Endothelial cell of umbilical vein (primary cell): ENCODE measurements at places on chromosomes 4 and X. TPM values are rescaled to one million over a fixed set of nuclear protein-coding genes. Genes with fewer than 3 reads are reported as not detected.

The THOC2 gene
- 67.8 and 72.9 TPM in 2 replicates for total RNA-seq

The SPANXA2 gene
- not detected in 2 replicates for total RNA-seq

- DNase-seq = peak; percentile 84
These were observed 38.4 kb upstream of the PDLIM3 start for GRCh38 chr4:185573651-185574199.

DNA sequence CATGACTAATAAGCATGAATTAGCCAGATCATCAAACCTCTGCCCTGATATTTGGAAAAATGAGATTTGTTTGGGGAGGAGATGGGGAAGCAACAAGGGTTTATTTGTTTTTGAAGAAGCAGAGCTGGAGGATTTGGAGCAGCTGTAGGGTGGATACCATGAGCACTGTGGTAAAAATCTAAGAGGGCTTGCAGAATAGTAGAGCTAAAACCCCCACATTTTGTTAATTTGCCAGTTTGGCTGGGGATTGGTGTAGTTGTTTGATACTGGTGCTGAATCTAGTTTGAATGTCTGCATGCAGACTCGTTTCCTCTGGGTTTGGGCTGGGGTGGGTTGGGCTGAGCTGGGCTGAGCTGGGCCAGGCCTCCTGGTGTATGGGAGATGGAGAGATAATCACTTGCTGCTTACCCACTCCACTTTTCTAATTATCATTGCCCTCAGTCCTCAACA is 43.7 kb downstream of the SMAD1 start:
- DNase-seq = no peak

GRCh38 chr4:142572071-142572470 is 274.0 kb downstream of the INPP4B start:
- DNase-seq = no peak

The PSAPL1 gene
- total RNA-seq = not detected in 2 replicates

- peak; percentile 74 for DNase-seq
These were observed 16.2 kb upstream of the S100G start for GRCh38 chrX:16633754-16634153.

DNA sequence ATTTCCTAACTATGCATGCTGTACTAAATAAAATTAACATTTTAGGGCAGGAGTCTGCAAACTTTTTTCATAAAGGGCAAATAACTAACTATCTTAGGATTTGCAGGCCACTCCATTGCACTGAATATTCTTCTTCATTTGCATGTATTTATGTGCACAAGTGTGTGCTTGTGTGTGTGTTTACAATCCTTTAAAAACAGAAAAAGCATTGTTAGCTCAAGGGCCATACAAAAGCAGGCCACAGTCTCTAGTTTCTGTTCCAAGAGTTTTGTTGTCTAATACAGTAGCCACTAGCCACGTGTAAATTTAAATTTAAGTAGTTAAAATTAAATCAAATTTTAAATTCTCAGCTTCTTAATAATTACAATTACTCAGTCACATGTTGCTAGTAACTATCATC is 621.8 kb downstream of the TMA16 start:
- DNase-seq = no peak

- peak; percentile 36 for DNase-seq
These were observed 64.7 kb downstream of the NBDY start for GRCh38 chrX:56793521-56794320.

The GALNTL6 gene
- not detected in 2 replicates for total RNA-seq

The SHROOM4 gene
- total RNA-seq = 57.5 and 58.7 TPM in 2 replicates

DNA sequence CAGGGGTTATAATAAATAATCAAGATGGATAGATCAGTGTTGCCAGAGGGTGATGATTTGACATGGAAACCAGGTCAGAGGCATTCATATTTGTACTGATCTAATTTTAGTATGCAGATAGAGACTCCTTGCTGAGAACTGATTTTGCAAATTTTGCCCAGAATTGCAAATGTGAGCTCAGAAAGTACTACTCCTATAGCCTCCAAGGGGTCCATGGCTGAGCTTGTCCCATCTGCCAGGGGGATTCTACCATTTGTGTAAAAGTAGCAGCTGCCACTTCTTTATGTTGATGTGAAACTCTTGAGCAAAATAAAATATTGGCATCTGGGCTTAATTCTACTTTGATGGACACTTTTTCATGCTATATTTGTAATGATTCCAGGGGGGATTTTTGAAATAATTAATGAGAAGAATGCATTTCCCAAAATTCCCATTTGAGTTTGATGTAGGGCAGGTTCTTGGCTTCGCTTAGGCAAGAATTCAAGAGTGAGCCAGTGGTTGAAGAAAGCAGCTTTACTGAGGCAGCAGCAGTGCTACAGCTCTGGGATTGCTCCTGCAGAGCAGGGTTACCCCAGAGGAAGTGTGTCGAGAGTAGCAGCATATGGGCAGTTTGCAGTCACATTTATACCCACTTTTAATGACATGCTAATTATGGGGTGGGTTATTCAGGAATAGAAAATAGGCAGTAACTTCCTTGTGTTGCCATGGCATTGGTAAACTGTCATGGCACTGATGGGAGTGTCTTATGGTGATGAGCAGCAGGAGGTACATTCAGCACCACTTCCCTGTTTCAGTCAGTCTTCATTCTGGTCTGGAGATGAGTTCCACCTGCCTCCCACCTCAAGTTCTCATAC is 38.7 kb upstream of the DCLK2 start:
- no peak for DNase-seq

GRCh38 chr4:104424989-104425388 is 69.7 kb downstream of the CXXC4 start:
- DNase-seq = no peak

DNA sequence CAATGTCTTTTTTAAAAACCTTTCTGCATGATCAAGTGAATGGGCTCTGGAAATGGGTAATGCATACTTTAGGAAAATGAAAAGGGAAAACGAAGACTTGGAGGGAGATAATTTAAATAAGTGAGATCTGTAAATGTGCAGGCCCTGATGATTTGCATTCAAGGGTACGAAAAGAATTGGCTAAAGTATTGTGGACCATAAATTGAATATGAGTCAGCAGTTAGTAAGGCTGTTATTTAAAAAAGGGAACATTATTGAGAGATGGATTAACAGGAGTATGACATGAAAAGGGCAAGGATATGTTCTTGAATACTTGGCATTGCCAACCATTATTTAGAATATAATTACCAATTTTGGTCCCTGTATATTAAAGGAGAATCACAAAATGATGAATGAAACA is 125.5 kb downstream of the GPAT3 start:
- no peak for DNase-seq

DNA sequence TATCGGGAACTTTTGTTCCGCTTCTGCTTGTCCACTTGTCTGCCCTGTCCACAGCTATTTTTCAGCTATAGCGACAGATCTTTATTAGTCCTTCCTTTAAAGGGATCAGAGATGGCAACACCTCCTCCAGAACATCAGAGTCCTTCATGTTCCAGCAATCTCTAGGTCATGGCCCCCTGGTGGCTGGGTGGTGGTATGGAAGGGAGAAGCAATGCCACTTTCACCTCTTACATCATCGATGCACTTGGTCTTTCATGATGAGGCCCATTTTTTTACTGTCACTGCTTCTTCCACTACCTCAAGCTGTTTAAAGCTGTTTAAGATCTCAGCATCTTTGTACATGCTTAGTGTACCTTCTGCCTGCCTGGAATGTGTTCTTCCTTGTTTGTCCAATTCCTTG is 106.7 kb downstream of the ARHGAP6 start:
- peak; percentile 1 for DNase-seq

The RAI2 gene
- 0.25 and 0.91 TPM in 2 replicates for total RNA-seq

DNA sequence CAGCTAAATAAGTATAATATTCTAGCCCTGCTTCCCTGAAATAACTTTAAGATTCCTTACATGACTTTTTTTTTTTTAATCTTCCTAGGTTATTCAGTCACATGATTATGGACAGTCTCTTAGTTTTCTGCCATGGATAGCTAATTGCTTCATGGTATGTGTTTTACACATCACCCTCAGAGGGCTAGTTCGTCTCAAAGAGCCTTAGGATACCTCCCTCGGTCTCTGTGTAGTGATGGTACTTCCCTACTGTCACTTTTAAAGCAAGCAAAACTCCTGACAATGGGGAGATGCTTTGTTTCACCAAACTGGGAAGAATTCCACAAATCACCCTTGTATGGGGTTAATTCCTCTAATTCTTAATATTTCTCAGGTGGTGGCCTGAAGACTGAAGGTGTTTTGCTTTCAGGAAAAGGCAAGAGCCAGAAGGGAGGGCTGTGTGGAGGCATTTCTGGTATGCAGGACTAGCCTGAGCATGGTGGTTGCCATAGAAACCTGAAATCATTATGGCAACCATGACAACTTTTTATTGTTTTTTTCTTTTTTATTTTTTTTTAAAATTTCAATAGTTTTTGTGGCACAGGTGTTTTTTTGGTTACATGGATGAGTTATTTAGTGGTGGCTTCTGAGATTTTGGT is 70.4 kb downstream of the BEX3 start:
- DNase-seq = no peak

DNA sequence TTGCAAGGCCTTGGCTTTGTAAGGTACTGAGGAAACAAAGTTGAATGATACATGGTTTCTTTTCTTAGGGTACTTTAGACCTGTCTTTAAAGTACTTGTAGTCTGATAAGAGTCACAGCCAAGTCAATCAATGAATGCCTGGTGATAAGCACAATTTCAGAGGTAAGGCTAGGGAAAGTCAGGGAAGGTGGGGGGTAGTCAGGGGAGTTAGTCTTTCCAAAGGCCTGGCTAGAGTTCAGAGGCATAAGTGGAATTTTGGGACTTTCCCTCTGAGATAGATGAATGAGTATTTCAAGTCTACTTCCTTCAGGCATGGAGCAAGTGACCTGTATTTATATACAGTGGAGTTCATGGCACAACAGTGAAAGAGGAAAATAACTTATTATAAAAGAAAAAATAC is 78.3 kb downstream of the SLC4A4 start:
- DNase-seq = no peak

The C4orf54 gene
- total RNA-seq = not detected in 2 replicates

The TAF7L gene
- total RNA-seq = 1.1 and 1.8 TPM in 2 replicates

DNA sequence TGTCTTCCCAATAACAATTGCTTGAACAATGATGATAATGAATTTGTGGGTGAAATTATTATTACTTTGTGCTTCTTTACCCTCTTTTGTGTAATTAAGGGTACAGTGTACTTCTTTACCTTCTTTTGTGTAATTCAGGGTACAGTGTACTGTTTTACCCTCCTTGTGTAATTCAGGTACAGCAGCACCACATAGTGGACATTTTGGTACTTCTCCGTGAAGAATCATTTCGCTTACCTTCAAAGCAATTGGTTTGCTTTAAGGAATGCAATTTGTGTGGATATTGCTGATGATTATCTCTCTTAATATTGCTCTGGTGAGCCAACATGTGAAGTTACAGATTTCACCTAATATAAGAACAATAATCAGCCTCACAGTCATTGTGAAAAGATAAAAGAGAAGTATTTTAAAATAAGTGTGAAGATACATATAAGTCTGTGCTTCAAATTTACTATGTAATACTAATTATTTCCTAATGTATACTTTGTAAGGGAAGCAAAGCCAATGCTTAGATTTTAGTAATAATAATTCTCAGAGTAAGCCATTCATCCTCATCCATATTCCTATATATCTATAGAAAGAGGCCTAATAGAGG is 27.2 kb upstream of the SEC24B start:
- DNase-seq = peak; percentile 75

GRCh38 chr4:4968161-4968725 is 51.0 kb downstream of the CYTL1 start:
- no peak for DNase-seq

DNA sequence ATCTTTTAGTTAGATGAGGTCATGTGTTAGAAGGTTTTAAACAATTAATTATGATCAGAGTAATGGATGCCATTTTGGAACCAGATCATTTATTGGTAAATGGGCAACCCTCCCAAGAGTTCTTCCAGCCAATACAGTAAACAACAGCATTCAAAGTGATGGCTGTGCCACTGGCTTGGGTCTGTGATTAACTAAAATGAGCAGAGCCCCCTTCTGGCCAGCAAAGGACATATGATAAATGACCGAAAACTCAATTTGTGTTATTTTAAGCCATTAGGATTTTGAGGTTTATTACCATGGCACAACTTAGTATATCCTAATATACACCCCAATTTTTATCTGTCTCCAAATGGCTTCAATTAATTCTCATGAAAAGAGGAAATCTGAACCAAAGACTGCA is 90.8 kb upstream of the NPFFR2 start:
- DNase-seq = peak; percentile 10

GRCh38 chr4:86633854-86634253 is 39.7 kb downstream of the PTPN13 start:
- DNase-seq = no peak

GRCh38 chrX:31550158-31550557 is 478.3 kb upstream of the FTHL17 start:
- DNase-seq = no peak

- no peak for DNase-seq
These were observed 91.4 kb downstream of the ANXA3 start for GRCh38 chr4:78642934-78643333.

GRCh38 chrX:3320471-3321046 is 25.9 kb downstream of the MXRA5 start:
- no peak for DNase-seq
